ENCODE measurements at places on chromosomes 7 and 10.

- no peak for DNase-seq
- H3K4me3 ChIP-seq = no peak overlapping the region
- peaks cover 4% of the 10 kb centered on the region for H3K36me3 ChIP-seq
- peaks cover 21% of the 10 kb centered on the region for H3K4me1 ChIP-seq
- H3K27ac ChIP-seq = no peak overlapping the region
Measured at GRCh38 chr10:106802949-106803348, 361.6 kb downstream of the SORCS1 start.

- peaks cover 15% of the 10 kb centered on the region for H3K4me1 ChIP-seq
- no peaks in the 10 kb centered on the region for H3K27me3 ChIP-seq
Measured at GRCh38 chr10:89916468-89917215, 215.3 kb downstream of the KIF20B start.

- no peak for DNase-seq
- no peaks in the 10 kb centered on the region for H3K36me3 ChIP-seq
- no peak overlapping the region for H3K4me3 ChIP-seq
- no peak overlapping the region for H3K27ac ChIP-seq
Measured at GRCh38 chr7:144038887-144039286, 9.9 kb upstream of the OR2A5 start.

- no peak for DNase-seq
- H3K36me3 ChIP-seq = peaks cover 27% of the 10 kb centered on the region
- H3K27me3 ChIP-seq = no peaks in the 10 kb centered on the region
- no peaks in the 10 kb centered on the region for H3K4me1 ChIP-seq
- H3K4me3 ChIP-seq = no peak overlapping the region
- H3K27ac ChIP-seq = no peak overlapping the region
Measured at GRCh38 chr10:297567-297966, 162.3 kb downstream of the ZMYND11 start.

DNA sequence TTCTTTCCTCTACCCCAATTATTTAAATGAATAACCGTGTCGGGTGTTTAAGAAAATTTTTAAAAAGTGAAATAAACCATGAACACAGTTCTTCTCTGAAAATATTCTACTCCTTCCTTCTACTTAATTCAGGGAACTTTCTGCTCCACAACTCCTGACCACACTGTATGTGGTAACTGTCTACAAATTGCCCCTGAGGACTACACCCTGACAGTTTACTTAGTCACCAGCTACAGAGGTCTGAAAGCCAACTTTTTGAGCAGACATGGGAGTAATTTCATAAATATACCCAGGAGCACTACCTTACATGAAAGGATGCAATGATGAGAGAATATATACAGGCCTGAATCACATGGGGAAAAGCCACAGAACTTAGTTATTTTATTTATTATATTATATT lies 523.2 kb upstream of the SORCS1 start:
- H3K27me3 ChIP-seq = no peaks in the 10 kb centered on the region
- H3K36me3 ChIP-seq = no peaks in the 10 kb centered on the region
- DNase-seq = no peak

DNA sequence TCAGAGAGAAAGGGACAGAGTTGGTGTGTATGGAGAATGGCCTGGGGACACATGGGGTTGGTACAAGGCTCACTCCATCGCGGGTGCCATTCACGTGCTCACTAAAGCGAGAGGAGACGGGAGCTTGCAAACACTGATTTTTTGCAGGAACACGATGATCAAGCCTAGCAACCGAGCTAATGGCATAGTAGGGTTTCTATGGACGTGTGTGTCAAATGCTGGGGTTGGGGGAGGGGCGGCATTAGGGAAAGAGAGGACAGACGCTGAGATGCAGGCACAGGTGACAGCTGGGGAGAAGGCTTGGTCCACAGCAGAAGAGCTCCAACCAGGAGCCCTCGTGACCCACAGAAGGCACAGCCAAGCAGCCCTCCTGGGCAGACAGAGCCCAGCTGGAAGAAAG lies 33.9 kb downstream of the RCC1L start:
- H3K27me3 ChIP-seq = no peaks in the 10 kb centered on the region
- peaks cover 6% of the 10 kb centered on the region for H3K36me3 ChIP-seq
- peak overlapping the region; percentile 48 for H3K27ac ChIP-seq
- H3K4me1 ChIP-seq = peaks cover 12% of the 10 kb centered on the region

DNA sequence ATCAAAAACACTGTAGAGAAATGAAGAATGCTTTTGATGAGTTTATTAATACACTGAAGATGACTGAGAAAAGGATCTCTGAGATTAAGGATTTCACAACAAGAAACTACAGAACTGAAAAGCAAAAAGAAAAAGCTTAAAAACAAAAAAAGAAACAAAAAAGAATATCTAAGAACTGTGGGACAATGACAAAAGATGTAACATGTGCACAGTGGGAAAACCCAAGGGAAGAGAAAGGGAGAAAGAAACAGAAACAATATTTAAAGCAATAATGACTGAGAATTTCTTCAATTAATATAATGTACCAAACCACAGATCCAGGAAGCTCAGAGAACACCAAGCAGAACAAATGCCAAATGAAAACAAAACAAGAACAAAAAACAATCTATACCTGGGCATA lies 42.2 kb downstream of the TFEC start:
- H3K27ac ChIP-seq = no peak overlapping the region
- no peaks in the 10 kb centered on the region for H3K36me3 ChIP-seq
- DNase-seq = no peak
- H3K4me3 ChIP-seq = no peak overlapping the region
- no peaks in the 10 kb centered on the region for H3K27me3 ChIP-seq

DNA sequence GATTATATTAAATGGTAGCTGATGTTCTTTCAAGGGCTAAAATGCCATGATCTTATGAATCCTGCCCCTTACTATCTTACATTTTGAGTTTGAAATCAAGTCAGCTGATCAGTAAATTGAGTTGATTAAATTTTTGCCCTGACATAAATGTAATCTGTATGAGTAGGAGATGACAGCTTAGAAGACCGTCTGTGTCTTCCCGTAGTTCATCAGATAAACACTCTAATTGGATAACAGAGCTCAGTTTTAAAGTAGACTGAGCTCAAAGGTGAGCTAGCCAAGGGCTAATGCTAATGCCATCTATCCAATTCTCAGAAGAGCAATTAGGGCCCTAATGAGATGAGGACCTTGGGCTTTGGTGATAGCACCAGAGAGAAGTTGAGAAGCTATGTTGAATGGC lies 82.9 kb downstream of the LRRC4 start:
- no peak for DNase-seq
- peaks cover 15% of the 10 kb centered on the region for H3K36me3 ChIP-seq
- H3K4me3 ChIP-seq = no peak overlapping the region
- peaks cover 24% of the 10 kb centered on the region for H3K4me1 ChIP-seq
- no peaks in the 10 kb centered on the region for H3K27me3 ChIP-seq
- H3K27ac ChIP-seq = no peak overlapping the region

Data from type B pancreatic cell (in vitro differentiated cells).